Mesendoderm (in vitro differentiated cells): ENCODE measurements at places on chromosomes 2 and 18.

GRCh38 chr2:108554528-108554927, 20.3 kb downstream of the LIMS1 start:
- DNase-seq: no peak

GRCh38 chr2:216006164-216006663, 7.1 kb downstream of the MREG start:
- DNase-seq: peak; percentile 90

GRCh38 chr2:145744541-145745386, 1224.8 kb upstream of the ZEB2 start:
- DNase-seq: no peak

DNA sequence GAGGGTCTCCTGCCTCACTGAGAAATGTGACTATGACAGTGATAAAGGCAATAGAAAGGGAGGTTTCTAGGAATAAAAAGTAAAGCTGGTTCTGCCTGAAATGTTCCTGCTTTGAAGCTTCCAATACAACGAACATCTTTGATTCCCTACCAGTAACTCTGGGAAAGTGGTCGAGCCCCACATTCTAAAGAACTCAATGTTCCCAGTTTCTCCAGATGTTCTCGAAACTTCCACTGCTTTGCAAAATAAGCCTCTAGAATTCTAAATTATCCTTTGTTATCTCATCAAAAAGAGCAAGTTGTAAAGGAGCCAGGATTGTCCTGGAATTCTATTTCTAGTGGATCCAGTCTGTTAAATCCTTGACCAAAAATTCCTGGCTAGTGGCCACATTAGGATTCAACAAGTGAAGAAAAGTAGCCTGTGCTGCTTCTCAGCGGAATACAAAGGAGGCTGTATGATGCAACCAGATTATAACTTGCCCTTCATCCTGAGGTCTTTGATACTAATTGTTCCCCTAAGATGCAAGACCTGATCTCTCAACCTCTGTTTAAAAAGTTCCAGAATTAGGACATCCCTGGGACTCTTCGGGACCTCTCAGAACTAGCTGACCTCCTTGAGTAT, 8.4 kb downstream of the SCN7A start:
- no peak for DNase-seq
